ENCODE measurements at places on chromosomes 7 and 10.
A peak's percentile ranks its signal among the peaks of the same experiment; 100 is the strongest.

- DNase-seq: no peak
Observed at GRCh38 chr7:112010994-112011393, 195.2 kb downstream of the DOCK4 start.

DNA sequence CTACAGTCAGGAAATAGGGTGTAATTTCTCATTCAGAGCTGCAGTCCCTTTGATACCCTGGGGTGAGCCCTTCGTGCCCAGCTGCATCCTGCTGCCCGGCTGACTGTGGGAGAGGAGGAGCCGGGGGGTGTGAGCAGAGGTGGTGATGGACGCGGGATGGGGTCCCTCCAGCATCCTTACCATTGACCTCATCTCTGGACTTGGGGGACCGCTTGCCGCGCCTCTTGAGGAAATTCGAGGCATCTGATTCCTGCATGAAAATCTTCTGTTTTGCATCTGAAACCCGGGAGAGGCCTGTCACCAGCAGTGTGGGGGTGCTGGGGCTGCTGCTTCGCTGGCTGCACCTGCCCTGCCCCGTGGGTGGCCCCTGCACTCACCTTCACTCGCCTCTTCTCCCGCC lies 816 bp downstream of the UCMA start:
- no peak for DNase-seq

DNA sequence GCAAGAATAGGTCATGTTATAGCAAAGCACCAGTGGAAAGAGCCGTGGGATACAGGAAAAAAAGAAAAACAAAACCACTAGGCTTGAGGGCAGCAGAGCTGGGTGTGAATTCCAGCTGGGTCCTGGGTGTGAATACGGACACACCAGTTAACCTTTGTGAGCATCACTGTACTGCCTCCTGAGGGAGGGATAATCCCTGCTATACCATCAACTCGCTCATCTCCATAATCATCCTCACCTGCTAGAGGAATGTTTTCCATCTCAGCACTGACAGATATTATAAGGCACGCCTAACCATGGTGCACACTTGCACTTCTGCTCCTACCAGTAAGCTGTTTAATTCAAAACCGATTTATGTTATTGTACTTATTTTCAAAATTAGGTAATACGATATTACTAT lies 62.2 kb downstream of the GSAP start:
- DNase-seq: no peak

DNA sequence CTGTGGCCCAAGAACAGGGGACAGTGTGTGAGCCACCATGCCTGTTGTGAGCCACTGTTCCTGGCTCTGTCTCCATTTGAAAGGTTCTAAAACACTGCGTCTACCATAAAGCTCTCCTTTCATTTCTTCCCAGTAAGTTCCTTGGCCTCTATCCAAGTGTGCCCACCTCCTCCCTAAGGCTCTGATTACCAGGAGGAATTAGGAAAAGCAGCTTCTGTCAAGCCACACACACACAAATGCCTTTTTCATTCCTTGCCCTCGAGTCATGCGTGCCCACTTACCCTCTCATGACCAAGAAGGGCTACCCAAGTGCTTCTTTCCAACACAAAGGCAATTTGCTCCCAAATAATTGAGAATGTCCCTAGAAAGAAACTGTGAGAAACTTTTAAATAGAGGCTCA lies 70.8 kb upstream of the PARD3 start:
- DNase-seq: no peak

GRCh38 chr7:114925434-114925833 lies 3.5 kb downstream of the MDFIC start:
- DNase-seq: no peak

- peak; percentile 8 for DNase-seq
Observed at GRCh38 chr7:2313450-2314208, 612 bp downstream of the SNX8 start.

Data from stimulated activated CD8-positive, alpha-beta memory T cell treated with anti-CD3 and anti-CD28 coated beads, Interleukin-12 subunit alpha, Interleukin-12 subunit beta, amount 100 ng/mL, for 4 hours (primary cell).